RKO (cell line): ENCODE measurements at places on chromosomes 13 and 19.
A peak's percentile ranks its signal among the peaks of the same experiment; 100 is the strongest.

DNA sequence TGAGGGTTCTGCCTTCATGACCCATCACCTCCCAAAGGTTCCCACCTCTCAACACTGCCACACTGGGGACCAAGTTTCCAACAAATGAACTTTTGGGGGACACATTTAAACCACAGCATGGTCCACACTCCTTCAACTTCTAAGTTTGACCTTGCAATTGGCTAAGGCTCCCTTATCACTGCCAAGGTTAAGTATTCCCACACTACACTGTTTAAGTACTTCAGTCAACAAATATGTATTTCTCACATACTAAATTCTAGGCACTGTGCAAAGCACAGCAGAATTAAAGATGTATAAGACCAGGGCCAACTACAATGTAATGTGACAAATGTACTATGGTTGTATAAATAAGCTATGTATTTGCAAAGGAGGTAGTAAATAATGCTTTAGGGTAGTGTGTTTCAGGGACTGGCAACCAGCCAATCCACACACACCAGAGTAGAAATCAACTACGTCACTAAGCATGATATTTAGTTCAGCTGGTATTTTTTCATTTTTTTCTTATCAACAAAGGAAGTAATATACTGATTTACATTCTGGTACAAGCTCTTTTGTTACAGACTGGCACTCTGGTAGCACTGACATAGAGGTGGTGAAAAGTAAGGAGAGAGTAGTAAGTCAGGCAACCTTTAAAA lies 12.2 kb downstream of the NUFIP1 start:
- no peak for DNase-seq

- DNase-seq = peak; percentile 36
These were observed 28.4 kb upstream of the ZNF681 start for GRCh38 chr19:23787106-23787505.

DNA sequence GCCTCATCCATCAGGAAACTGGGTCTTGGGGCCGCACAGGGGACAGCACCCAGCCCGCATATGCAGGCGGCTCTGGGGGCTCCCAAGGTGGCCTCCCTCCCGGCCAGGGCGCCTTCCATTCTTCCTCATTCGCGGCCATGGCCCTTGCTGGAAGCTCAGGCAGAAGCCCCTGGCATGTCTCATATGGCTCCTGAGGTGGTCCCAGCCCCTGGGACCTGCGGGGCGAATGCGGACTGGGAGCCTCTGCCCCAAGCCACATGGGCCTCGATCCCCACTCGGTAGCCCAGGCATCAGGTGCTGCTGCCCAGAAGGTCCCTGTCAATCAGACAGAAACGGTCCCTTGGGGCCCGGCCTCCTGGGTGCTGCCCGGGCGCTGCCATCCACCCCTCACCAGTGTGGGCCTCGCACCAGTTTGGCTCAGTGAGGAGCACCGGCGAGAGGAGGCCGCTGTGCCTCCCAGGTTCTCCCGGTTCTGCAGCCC lies 301.6 kb downstream of the TEX29 start:
- no peak for DNase-seq

DNA sequence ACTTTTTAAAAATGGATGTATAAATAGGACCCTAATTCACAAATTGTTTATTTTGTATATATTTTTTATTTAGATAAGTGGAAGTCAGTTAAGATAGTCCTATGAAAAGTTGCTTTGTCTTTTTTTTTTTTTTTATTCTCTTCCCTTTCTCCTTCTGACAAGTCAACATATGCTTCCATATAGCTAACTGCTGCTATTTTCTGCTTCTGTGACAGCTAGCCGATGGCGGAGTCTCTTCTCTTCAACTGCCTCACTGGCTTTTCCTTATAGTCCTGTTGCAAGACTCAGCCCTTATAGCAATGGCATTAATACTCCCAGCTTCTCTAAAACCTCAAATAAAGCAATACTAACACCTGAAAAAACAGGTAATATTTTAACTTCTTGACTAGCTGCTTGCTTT lies 45.3 kb downstream of the SLAIN1 start:
- DNase-seq = no peak

- peak; percentile 40 for DNase-seq
These were observed 104.1 kb downstream of the FRY start for GRCh38 chr13:32135655-32136054.

DNA sequence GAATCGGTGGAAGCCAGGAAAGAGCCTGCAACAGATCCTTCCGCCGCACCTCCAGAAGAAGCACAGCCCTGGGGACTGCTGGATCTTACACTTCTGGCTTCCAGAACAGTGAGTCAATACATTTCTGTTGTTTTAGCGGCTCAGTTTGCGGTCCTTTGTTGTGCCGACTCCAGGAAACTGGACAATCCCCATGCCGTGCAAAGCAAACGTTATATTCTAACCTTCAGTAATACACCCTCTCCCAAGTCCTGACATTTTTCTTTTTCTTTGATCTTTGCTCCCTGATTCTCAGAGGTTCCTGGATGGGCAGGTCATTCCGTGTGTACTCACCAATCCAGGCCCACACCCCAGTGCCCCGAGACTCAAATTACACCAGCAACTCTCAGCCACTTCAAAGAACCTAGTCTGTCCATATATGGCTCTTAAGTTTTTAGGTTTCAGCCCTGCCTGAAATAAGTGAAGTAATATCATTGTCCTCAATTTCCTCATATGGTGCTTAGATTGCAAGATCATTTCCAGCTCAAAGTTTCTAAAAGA lies 387.1 kb upstream of the SGCG start:
- DNase-seq = no peak

GRCh38 chr13:32852526-32852925 lies 163.7 kb upstream of the KL start:
- DNase-seq = no peak

GRCh38 chr19:37251308-37252229 lies 33.6 kb downstream of the ZNF383 start:
- DNase-seq = no peak

DNA sequence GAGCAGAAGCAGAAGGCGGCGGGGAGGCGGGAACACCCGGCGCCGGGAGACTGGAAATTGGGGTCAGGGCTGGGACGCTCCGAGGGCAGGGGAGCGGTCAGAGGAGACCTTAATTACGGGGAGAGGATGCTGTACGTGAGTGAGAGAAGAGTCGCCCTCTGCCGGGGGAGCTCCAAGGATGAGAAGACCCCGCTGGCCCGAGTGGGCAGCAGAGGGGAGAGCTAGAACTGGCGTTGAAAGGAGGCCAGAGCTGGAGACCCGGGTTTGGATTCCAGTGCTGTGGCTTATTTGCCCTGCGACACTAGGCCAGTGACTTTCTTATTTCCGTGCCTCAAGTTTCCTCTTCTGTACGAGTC lies 536 bp downstream of the FAM32A start:
- peak; percentile 64 for DNase-seq

DNA sequence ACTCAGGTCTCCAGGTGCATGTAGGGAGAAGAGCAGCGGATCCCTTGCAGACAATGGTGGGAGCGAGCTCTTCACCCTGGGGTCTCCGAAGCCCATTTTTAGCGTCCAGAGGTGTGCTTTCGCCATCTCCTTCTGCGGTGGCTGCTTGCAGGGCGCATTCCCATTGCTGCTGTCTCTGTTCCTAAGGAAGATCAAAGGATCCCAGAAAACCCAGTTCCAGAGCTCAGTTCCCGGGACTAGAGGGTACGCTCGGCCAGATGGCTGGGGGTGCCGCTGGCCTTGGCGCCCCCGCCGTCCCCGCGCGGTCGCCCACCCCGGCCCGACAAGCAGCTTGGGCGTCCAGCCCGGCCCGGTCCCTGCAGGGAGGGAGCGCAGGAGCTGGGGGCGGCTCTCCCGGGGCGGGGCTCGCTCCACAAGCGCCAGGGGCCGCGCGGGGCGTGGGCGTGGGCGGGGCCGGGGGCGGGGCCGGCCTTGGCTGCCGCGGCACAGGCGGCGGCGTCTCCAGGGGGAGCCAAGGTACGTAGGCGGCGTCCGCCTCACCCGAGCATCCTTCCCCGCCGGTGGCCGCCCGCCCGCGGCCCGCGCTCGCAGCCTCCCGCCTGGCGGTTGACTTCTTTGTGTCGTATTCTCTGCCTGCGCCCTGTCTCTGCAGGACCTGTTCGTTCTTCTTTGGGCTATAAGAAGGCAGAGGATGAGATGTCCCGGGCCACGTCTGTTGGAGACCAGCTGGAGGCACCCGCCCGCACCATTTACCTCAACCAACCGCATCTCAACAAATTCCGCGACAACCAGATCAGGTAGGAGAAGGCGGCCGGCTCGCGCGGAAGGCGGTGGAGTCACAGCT lies 96.8 kb downstream of the ATP8A2 start:
- no peak for DNase-seq

- DNase-seq = peak; percentile 61
These were observed 762 bp downstream of the ZNF45 start for GRCh38 chr19:43934055-43934984.

- DNase-seq = no peak
These were observed 56.2 kb downstream of the GPC5 start for GRCh38 chr13:91454666-91455065.

GRCh38 chr13:103405297-103405696 lies 339.1 kb upstream of the SLC10A2 start:
- no peak for DNase-seq

DNA sequence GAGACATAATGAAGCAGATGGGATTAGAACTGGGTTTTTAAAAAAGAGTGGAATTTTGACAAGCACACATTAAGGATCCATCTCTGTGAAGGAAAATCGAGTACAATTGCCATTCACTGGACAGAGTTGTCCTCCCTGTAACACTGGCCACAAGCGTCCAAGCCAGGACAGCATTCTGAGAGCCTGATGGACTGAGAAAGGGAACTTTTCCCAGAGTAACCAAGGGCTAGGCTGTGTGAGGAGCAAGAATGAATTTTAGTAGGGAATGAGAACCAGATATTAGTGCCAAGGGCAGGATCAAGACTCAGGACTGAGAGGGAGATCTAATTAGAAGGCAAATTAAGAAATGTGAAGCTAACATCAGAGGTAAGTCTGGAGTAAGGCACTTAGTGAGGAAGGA lies 73.1 kb downstream of the DCLK1 start:
- no peak for DNase-seq

DNA sequence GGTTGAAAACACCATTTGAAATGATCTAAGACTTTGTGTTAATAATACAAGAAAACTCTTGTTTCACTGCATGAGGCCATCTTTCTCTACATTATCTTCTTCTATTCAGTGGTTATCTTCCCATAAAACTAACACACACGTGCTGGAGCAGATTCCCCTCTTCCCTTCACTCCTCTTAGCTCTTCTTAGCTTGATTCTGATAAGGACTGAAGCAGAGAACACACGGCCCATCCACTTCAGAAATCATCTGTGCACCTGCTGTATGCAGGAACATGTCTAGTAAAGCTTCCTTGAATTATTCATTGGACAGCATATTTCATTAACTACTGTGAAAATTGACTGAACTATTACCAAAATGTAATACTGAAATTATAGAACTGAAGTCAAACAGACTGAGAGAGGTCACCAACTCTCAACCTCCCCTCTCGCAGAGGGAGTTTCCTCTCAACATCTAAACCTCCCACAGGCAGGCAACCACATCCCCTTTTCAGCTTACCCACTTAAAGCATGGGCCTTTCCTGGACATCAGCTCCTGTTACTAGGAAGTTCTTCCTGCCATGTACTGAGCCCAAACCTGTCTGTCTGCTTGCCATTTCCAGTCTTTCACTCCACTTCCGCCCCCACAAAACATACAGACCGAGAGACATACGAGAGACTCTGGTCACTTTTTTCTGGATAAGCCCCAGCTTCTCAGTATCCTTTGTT lies 113.9 kb downstream of the CRYL1 start:
- no peak for DNase-seq

DNA sequence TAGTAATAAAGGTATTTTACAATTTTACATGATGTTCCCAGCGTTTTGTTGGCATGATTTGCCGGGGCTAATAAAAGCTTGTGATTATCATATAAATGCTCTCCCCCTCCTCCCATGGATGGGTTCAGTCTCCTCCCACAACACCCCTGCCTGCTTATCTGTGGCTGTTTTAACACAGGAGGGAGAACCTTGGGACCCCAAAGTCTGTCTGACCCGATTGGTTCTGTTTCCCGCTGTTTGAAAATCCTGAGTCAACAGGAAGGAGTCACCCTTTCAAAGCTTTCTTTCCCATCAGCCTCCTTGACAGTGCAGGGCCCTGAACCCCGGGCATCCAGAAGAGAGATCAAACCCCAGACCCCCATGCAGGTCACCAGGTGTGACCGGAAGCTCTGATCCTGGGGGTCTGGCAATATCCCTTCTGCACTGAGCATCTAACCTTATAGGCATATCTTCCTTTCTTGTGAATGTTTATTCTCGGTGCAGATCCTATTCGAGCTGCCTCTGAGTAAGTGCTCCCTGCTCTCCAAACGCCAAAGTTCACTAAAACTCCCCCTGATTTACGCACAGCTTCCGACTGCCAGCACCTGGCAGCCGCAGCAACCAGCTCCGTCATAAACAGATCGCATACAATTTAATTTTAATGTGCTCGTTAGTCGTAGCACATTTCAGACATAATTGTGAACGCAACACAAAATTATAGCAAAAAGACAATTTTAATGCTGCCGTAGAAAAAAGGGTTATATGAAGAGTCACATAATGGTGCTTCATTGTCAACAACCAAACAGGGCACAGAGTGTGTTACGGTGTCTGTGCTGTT lies 74.8 kb downstream of the TSHZ3 start:
- no peak for DNase-seq

DNA sequence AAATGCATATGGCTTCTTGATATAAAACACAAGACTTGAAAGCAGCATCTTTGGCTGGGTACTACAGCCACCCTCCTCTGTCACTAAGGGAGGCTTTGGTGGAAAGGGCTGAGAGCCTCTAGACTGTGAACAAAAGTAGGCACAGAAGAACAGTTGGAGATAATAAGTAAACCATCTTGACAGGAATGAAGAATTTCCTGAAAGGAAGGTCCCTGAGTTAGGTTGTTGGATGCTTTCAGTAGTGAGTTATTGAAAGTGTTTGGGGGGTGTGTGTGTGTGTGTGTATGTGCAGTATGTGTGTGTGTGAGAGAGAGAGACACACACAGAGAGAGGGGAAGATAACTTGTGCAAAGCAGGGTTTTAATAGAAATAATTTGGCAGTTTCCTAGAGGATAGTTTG lies 38.2 kb downstream of the ALOX5AP start:
- no peak for DNase-seq

- no peak for DNase-seq
These were observed 101.9 kb downstream of the TEX29 start for GRCh38 chr13:111422348-111422747.

- DNase-seq = no peak
These were observed at the start of gene ICAM5 for GRCh38 chr19:10289836-10290356. Gene ICAM5, plus strand, starts transcription at chr19:10289952. Its CDS starts 92 bp downstream, at chr19:10290044.
